ENCODE measurements at places on chromosomes 1 and 21.

GRCh38 chr21:36551731-36552433, 72.0 kb upstream of the CLDN14 start:
- DNase-seq = no peak

GRCh38 chr1:23118957-23119792, 49.5 kb downstream of the LUZP1 start:
- no peak for DNase-seq

DNA sequence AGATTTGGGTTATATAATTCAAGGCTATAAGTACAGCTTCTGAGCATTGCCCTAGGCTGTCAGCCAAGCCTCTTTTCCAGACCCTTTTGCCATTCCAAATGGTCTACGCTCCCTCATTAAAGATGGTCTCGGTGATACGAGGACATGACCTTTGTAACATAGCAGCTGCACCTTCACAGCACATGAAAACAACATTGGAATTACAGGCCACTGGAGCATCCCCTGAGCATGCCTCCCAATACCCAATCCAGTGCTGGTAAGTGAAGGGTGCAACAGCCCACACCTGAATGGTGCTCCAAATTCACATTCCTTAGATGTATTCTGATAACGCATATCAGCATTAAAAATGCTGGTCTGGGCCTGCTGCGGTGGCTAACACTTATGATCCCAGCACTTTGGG, 20.1 kb upstream of the PTPRF start:
- no peak for DNase-seq

- no peak for DNase-seq
These were observed 66.4 kb downstream of the NPHS2 start for GRCh38 chr1:179509384-179509783.

DNA sequence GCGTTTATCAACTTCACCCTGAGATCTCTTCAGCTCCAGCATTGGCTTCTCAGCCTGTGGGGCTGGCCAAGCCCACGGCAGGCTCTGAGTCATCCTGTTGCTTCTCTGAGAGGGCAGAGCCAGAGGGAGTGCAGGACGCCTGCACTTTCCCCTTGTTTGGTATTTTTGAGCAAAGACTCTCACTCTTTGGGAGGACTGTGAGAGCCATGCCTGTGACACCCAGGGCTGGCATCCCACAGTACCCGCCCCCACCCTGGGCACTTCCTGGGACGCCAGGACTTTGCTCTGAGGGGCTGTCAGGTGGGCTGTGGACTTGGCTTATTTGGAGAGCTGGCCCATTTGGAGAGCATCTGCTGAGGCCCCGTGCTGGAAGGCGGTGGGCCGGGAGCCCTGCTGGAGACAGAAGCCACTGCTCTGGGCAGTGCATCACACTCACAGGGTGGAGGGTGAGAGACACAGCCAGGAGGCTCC, 37.4 kb downstream of the VANGL1 start:
- no peak for DNase-seq

Measured in T-helper 17 cell (primary cell).